Activated naive CD4-positive, alpha-beta T cell treated with anti-CD3 and anti-CD28 coated beads, Interleukin-2, amount 50 U/mL, for 72 hours (primary cell): ENCODE measurements at places on chromosomes 13 and 19. TPM values are rescaled to one million over a fixed set of nuclear protein-coding genes. Genes with fewer than 3 reads are reported as not detected.

Gene ADGRE3
- total RNA-seq = not detected

Gene MBOAT7
- 56.8 TPM for total RNA-seq

Gene NXNL1
- total RNA-seq = not detected

Gene ZNF433
- 1.4 TPM for total RNA-seq

Gene ZNF614
- 7.6 TPM for total RNA-seq

Gene ACER1
- not detected for total RNA-seq

Gene IGSF23
- not detected for total RNA-seq

Gene KIR2DL1
- not detected for total RNA-seq

Gene CYP4F11
- total RNA-seq = not detected

Gene ZNF419
- 3.7 TPM for total RNA-seq

Gene GAPDHS
- not detected for total RNA-seq
